A549 treated with RU486 at 1 μM for 4 hours (cell line): ENCODE measurements at places on chromosomes 5 and 9. TPM values are rescaled to one million over a fixed set of nuclear protein-coding genes. Genes with fewer than 3 reads are reported as not detected.

The LCP2 gene
- total RNA-seq: not detected in 5 replicates

The NUTM2F gene
- total RNA-seq: not detected in 5 replicates

The SDHA gene
- total RNA-seq: 104 to 125 TPM (median 119 TPM) in 5 replicates

The TMEM174 gene
- total RNA-seq: not detected in 5 replicates

The TERT gene
- total RNA-seq: 1.2 to 3.2 TPM (median 2.6 TPM) in 5 replicates

The ASPN gene
- total RNA-seq: not detected in 5 replicates
